ENCODE measurements at places on chromosomes 16 and 17. TPM values are rescaled to one million over a fixed set of nuclear protein-coding genes. Genes with fewer than 3 reads are reported as not detected.

Gene SLFN13
- 31.8 TPM for total RNA-seq

DNA sequence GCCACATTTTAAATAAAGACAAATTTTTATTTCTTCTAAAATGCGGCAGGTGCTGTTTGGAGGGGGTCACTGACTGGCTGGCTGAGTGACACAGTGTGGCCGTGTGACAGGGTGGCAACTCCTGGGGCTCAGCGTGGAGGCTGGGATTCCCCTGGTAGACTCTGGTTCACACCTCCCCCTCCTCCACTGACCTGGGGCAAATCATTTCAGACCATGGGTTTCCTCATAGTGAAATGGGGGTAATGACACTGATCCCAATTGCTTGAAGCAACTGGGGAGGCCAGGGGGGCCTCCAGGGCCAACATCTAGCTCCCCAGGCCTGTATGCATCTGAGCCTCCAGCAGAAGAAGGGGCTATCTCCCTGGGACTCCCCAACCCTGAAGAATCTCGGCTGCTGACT, 6.6 kb downstream of the HSD11B2 start:
- no peak overlapping the region for H3K4me3 ChIP-seq
- peak overlapping the region; percentile 10 for H3K27ac ChIP-seq
- H3K27me3 ChIP-seq, result no peaks in the 10 kb centered on the region
- H3K36me3 ChIP-seq, result peaks cover 23% of the 10 kb centered on the region
- peaks cover 58% of the 10 kb centered on the region for H3K4me1 ChIP-seq
- DNase-seq, result no peak

DNA sequence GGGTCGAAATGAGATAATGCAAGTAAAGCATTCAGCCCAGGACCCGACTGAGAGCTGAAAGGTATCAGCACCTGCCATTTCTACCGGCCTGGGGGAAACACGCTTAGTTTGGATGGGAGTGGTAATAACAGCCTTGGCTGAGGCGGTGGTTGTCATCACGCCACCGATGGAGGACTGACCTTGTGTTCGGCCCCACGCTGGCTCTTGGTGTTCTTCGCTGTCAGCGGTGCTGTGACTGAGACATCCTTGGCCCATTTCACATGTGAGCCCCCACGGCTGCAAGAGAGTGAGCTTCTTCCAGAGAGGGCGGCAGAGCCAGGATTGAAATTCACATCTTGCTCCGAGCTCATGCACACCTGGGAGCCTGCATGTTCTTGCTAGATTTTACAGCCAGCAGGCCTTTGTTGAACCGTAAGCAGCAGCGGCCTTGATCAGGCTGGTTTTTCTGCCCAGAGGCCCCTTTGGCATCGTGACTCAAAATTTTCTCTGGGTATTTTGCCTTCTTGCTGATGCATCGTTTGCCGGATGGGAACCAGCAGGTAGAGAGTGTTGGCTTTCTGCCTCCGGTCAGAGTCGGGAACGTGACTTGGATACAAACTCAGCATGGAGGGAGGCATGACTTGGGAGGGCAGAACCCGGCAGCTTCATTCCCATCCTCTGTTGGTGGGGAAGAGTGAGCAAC, 341.5 kb downstream of the SNX29 start:
- peaks cover 26% of the 10 kb centered on the region for H3K4me1 ChIP-seq
- no peaks in the 10 kb centered on the region for H3K36me3 ChIP-seq
- H3K27me3 ChIP-seq, result no peaks in the 10 kb centered on the region
- no peak overlapping the region for H3K4me3 ChIP-seq

DNA sequence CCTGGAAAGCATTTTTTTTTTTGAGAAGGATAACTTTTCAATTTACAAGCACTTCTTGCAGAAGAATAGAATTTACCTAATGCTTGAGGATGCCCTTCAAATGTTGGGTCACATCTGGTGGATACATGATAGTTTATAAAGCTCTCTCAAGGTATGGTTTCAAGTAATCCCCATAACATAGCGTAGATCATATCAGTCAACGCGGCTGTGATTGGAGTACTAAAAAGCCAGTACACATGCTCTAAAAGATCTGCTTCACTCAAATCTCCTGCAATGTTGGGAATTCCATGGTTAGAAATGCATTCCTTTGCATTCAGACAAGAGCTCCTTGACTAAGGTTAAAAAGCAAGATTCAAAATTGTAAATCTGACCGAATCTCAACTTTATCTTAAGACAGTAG, 3.9 kb upstream of the KCNJ16 start:
- no peak for DNase-seq
- H3K27me3 ChIP-seq, result no peaks in the 10 kb centered on the region
- no peaks in the 10 kb centered on the region for H3K36me3 ChIP-seq

- no peak overlapping the region for H3K4me3 ChIP-seq
- H3K27ac ChIP-seq, result no peak overlapping the region
- DNase-seq, result no peak
- no peaks in the 10 kb centered on the region for H3K36me3 ChIP-seq
- H3K4me1 ChIP-seq, result no peaks in the 10 kb centered on the region
Observed at GRCh38 chr17:41326173-41327145, 10.9 kb upstream of the KRTAP17-1 start.

- H3K36me3 ChIP-seq, result no peaks in the 10 kb centered on the region
- peak; percentile 26 for DNase-seq
- H3K4me1 ChIP-seq, result peaks cover 5% of the 10 kb centered on the region
- no peak overlapping the region for H3K4me3 ChIP-seq
Observed at GRCh38 chr17:81348097-81349055, 46.9 kb upstream of the BAHCC1 start.

Gene CLN3
- 52.0 TPM for total RNA-seq

DNA sequence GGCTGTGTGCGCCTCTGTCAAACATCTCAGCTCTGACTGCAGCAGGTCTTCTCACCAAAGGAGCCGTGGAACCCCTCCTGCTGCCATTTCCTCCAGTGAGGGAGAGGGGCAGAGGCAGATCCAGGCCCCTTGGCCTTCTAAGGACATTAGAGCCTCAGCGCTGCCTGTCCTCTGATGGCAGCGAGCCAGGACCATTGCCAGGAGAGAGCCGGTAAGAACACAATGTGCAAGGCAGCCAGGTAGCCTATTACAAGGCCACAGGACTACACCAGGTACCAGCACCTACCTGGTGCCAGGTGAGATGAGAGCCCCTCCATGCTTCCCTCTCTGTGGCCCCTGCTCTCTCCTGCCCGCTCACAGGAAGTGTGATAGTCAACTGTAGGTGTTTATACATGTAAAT, 11.0 kb downstream of the LRRC75A start:
- H3K4me1 ChIP-seq, result peaks cover 27% of the 10 kb centered on the region
- no peaks in the 10 kb centered on the region for H3K36me3 ChIP-seq
- no peak overlapping the region for H3K4me3 ChIP-seq
- DNase-seq, result peak; percentile 89

DNA sequence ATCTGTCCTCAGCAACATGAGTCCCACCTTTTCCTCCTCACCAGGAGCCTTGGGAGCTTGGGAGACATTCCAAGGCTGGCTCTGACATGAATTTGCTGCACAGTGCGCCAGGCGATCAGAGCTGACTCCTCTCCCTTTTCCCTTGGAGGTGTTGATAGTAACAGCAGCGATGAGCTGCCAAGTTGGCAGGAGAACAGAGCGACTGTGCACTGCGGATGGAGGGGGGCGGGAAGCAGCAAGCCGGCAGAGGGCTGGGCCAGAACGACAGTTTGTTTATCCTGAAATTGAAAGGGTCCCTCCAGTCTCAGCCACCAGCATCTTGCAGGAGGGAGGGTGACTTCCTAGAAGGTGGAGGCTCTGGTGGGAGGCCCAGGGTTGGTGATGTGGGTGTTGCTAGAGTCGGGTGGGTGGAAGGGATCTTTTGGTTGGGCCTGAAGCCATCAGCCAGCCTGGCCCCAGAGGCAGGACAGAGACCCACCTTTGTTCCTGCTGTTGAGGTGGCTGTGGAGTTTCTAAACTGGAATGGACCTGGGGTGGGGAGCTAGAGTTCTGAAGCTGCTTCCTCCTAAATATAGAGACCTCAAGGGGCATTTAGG, 22.5 kb upstream of the DYNLL2 start:
- no peaks in the 10 kb centered on the region for H3K36me3 ChIP-seq
- peak overlapping the region; percentile 48 for H3K27ac ChIP-seq
- DNase-seq, result peak; percentile 82
- no peak overlapping the region for H3K4me3 ChIP-seq
- H3K4me1 ChIP-seq, result peaks cover 28% of the 10 kb centered on the region

Gene IRX3
- 8.3 TPM for total RNA-seq

GRCh38 chr17:77315010-77315409, 174.2 kb downstream of the SEC14L1 start:
- H3K27ac ChIP-seq, result no peak overlapping the region
- peaks cover 59% of the 10 kb centered on the region for H3K4me1 ChIP-seq
- H3K36me3 ChIP-seq, result no peaks in the 10 kb centered on the region
